ENCODE measurements at places on chromosomes 16 and 17.

- DNase-seq = no peak
Observed at GRCh38 chr17:7133916-7134315, 19.3 kb upstream of the ASGR2 start.

GRCh38 chr17:79622776-79623175 lies 11.9 kb upstream of the RBFOX3 start:
- DNase-seq = no peak

- no peak for DNase-seq
Observed at GRCh38 chr17:50099003-50099402, 3.9 kb downstream of the PDK2 start.

DNA sequence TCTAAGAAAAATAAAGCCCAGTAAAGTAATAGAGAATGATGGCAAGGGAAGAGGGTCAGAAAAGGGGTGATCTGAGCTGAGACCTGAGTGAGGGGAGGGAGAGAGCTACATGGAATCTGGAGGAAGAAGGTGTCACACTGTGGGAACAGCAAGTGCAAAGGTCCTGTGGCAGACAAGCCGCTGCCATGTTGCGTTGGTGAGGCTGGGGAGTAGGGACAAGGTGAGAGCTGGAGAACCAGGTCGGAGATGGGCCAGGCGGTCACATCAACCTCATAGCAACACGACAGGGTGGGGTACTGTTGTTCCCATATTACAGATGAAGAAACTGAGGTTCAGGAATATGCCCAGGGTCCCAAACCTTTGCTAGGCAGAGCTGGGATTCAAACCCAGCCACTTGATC lies 16.6 kb upstream of the CALB2 start:
- DNase-seq = no peak

DNA sequence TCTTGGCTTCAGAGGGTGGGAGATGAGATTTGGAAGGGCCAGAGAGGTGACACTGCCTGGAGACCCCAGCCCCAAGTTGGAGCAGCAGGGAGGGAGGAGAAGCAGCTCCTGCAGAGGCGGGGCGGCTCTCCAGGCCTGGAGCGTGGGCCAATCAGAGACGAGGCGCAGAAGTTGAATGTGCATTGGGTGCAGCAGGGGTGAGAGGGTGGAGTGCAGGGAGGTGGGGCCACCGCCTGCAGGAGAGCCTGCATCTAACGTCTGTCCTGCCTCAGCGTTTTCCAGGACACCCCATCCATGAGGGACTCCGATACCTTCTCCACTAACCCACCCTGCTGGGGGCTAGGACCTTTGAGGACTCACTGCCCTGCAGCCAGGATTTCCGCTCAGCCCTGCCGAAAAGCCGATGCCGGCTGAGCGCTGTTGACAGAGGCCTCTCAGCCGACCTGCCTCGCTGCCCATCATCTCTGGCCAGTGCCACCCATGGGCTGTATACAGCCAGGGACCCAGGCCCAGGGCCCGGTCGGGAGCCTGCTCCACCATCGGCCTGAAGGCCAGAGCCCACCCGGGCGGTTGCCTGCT lies 146.2 kb downstream of the ENGASE start:
- DNase-seq = no peak

- no peak for DNase-seq
Observed at GRCh38 chr17:79844869-79845600, 5.8 kb upstream of the CBX4 start.

- no peak for DNase-seq
Observed at GRCh38 chr16:13540771-13541170, 379.2 kb upstream of the ERCC4 start.

DNA sequence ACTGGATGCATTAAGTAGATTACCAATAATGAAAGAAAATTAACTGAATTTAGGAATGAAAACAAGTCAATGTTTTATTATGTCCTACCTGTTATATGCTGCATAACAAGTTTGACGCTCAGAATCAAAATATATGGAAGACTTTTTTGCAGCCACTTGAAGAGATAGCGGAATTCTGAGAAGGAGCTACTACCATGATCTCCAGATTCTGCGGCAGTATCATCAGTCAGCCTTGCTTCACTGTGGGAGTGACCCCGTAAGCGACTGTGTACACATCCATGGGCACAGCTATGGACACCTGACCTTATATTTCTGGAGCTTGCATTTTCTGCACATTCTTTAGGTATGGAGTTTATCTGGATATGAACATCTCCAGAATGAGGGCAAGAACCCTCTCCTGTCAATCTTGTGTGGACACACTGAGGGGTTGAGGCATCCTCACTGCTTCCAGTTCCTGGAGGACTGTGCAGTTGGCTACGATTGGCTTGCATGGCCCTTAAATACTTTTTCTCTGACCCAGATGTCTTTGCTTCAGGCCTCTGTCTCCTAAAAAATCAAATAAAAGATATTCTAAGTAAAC lies 1.7 kb downstream of the RNFT1 start:
- DNase-seq = no peak

GRCh38 chr17:45410144-45411091 lies 22.3 kb downstream of the ARHGAP27 start:
- DNase-seq = no peak

DNA sequence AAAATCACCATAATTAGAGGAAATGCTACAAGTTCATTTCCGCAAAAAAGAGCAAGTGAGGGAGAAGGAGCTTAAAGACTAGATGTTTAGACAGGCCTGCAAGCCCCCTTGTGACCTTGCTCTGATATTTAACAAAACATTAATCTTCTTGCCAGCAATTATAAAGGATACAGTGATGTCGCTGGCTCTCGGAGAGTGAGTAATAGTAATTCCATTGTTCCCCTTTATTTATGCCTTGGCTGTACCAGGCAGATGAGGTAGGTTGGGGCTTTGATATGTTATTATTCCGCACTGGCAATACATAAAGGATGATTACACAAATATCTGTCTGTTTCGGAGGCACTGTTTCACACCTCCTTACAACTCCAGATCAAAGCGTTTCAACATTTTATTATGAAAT lies 204.8 kb upstream of the SALL1 start:
- DNase-seq = no peak

DNA sequence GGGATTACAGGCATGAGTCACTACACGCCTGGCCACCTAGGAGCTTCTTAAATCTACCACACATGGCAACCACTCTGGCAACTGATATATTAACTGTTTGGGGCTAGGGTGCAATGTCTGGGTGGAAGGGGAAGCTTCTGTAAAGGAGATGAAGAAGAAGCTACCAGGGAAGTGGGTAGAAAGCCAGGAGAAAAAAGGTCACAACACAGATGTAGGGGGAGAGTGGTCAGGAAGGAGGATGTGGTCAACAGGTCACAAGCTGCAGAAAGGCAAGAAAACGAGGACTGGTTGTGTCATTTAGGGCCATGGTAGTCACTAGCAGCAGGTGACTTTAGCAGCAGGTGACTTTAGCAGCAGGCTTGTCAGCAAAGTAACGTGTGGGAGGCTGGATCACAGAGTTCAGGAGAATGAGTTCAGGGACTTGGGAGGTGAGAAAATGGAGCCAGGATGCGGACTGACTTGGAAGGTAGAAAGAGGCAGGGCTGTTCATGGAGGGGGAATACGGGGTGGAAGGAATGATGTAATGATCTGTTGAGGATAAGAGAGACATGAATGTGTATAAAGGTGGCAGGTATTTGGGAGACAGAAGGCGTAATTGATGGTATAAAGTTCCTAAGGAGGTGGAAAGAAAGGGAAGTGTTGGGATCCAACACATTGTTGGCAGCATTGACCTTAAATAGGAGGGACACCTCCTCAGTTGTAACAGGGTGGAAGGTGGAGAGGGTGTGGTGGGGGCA lies 16.3 kb upstream of the WFIKKN2 start:
- no peak for DNase-seq

DNA sequence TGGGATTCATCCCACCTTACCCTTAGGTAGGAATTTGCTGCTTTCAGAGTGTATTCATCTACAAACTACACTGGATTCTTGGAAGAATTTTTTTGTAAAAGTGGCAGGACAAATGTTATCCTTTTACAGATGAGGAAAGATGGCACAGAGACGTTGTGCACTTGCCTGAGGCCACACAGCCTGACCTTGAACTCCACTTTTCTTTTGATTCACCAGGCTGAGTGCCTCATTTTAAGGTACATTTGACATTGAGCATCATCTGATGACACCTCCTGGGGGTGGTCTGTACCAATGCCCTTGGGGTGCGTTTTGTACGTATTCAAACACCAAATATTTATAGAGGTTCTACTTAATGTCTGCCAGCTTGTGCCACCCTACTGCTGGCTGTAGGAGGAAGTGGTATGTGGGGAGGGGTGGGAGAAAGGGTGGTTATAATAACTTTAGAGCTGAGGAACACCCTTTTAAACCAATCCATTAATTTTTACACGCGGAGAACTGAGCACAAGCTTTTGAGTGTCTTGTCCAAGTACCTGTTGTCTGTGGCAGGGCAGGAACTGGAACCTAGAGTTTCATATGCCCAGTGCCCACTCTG lies 29.1 kb downstream of the HS3ST3B1 start:
- no peak for DNase-seq

- DNase-seq = no peak
Observed at GRCh38 chr16:84931506-84931905, 79.8 kb downstream of the ZDHHC7 start.

- DNase-seq = peak; percentile 82
Observed at GRCh38 chr16:28623172-28623711, 13.4 kb upstream of the SULT1A1 start.

- no peak for DNase-seq
Observed at GRCh38 chr16:4097826-4098240, 18.4 kb downstream of the ADCY9 start.

DNA sequence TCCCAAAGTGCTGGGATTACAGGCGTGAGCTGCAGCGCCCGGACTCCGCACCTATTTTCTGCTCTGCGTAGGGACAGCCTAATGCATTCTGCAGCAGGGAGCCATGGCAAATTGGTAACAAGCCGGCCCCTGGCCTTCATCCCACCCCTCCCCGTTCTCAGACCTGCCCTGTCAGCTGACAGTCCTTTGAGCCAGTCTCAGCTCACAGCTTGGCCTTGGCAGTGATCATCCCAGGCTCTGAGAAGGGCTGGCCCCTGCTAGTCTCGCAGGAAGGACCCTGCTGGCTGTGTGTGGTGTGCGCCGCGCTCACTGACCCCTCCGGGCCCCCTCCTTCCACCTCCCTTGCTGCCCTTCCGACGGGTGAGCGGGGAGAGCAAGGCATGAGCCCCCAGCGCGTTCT lies 10.3 kb upstream of the NPTX1 start:
- no peak for DNase-seq

DNA sequence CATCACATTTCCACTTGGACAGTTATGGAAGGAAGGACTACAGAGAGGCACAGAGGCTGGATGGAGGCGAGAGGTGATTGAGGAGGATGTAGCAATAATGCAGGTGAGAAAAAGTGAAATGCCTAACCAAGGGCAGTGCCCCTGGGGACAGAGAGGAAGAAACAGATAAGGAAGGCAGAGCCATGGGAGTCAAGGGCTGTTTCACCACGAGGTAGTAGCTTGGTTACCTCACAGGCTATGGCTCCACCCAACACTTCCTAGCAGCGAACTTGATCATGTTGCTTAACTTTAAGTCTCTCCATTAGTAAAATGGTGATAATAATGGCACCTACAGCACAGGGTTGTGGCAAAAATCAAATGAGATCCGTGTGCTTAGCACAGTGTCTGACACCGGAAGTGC lies 83.9 kb downstream of the YPEL2 start:
- no peak for DNase-seq

DNA sequence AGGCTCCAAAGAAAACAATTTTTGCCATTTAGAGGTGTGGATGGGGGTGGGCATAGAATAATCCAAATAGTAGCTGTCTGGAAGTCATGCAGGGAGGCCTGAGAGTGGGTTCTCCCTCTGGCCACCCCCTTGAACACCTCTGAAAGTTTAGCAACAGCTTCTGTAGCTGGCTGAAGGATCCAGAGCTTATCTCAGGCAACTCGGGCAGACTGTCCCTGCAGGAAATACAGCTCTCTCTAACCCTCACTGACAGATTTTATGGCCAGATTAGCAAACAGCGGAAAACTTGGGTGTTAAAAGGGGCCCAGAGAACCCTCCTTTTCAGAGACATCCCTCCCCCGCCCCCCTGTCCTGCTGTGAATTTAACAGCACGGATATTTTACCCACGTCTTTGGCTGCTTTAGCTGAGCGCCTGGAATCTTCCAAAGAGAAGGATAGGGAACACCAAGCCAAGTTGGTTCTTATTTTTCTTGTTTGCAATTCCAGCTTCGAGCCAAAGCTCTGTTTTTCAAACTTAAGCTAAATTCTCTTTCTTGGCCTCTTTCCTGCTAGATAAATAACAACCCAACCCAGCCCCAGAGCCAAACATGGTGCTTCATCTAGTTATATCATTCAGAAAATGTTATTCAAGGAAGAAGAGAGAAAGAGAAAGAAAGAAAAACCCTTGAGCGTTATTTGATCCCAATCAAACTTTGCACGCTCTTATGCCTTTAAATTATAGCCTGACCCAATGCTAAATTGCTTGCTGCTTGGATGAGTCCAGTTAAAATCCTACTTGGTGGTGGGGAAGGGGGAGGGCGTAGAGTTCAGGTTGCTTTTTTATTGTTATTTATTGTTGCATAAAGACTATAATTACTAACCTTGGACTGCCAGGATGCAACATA lies 2.3 kb upstream of the HOXB2 start:
- DNase-seq = peak; percentile 36

DNA sequence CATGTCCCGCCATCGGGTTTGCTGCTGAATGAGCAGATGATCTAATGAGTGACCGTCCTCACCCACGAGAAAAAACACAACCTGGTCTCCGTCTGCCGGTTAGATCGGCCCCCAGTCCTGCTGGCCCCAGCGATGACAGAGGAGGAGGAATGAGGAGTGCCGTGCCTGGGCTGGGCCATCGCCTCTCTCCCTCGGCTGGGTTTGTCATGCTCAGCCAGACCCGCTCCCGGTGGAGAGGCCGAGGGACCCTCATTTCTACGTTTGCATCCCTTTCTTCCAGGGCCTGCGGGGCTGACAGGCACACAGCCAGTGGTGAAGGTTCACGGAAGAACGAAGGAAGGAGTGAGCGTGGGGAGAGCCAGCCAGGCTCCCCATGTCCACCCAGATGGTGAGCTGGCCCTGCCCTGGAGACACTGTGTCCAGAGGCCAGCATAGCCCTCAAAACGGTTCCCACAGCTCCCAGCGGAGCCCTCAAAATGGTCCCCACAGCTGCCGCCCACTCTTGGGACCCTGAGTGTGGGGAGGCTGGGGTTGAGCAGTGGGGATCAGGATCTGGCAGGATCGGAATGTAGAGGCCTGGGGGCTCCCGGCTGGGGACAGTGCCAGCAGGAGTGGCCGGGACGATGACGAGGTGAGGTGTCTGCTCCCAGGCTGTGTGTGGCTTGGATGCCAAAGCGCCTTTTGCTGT lies 23.9 kb downstream of the CBFA2T3 start:
- no peak for DNase-seq
